ENCODE measurements at places on chromosomes 5 and 9. TPM values are rescaled to one million over a fixed set of nuclear protein-coding genes. Genes with fewer than 3 reads are reported as not detected.

ZBTB34 gene
- total RNA-seq: 2.5 TPM

JAKMIP2 gene
- total RNA-seq: 1.3 TPM

ACO1 gene
- 3.1 TPM for total RNA-seq

NOP16 gene
- 14.5 TPM for total RNA-seq

GABRA6 gene
- not detected for total RNA-seq

PCDHB3 gene
- total RNA-seq: not detected

PITX1 gene
- not detected for total RNA-seq

SHISAL2B gene
- total RNA-seq: not detected

FAM200C gene
- not detected for total RNA-seq

ACTBL2 gene
- not detected for total RNA-seq

BHMT2 gene
- total RNA-seq: not detected

RETREG1 gene
- total RNA-seq: 68.9 TPM

APBB3 gene
- 61.5 TPM for total RNA-seq

- DNase-seq: no peak
Measured at GRCh38 chr9:99850736-99851499, 29.2 kb downstream of the NR4A3 start.

- DNase-seq: no peak
Measured at GRCh38 chr5:74194196-74194595, 446.3 kb downstream of the ENC1 start.

DNA sequence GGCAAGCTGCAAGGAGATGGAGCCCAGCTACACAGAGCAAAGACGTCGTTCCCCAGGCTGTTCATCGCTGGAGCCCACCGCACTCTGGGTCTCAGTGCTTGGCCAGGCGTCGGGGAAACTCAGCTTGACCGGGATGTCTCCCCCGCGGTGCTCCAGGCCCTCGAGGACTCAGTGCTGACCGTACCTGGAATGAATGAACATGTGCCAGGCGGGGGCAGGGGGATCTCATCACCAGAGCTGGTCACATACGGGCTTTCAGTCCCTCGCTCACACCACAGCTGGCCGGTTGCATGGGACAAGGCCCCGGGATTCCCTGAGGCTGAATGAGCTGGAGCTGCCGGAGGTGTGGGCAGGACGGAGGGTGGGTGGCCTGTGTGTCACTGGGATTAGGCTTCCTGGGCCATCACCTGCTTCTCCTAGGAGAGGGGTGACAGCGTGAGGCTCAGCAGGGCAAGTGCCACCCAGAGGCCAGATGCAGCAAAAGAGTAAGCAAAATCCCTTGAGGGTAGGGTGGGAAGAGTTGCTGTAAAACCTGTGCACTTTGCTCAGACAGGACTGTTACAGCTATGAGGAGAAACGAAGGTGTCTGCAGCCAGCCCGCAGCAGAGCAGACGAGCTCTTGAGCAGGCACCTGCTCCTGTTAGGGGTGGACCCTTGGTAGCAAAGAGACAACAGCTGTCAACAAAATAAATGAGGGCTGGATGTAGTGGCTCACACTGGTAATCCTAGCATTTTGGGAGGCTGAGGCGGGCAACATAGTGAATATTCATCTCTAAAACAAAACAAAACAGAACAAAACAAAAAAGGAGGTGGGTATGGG lies 70.7 kb upstream of the RAPGEF1 start:
- DNase-seq: no peak

- DNase-seq: no peak
Measured at GRCh38 chr9:14031810-14032209, 282.1 kb downstream of the NFIB start.

GRCh38 chr9:111548623-111549022 lies 23.6 kb downstream of the ZNF483 start:
- DNase-seq: no peak

DNA sequence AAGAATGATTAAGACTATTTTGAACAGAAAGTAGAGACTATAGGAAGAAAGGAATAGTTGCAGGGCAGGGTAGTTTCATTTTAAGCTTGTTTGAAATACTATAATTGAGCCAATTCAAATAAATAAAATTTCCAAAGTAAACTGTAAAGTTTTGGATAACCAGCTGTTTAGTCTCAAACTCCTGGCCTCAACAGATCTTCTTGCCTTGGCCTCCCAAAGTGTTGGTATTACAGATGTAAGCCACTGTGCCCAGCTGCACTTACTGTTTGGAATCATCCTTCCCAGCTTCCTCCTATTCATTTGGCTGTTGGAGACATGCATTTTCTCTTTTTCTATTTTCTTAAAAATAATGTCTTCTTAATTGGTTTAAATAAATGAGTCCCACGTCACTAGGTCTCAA lies 231.0 kb downstream of the NNT start:
- DNase-seq: no peak

DNA sequence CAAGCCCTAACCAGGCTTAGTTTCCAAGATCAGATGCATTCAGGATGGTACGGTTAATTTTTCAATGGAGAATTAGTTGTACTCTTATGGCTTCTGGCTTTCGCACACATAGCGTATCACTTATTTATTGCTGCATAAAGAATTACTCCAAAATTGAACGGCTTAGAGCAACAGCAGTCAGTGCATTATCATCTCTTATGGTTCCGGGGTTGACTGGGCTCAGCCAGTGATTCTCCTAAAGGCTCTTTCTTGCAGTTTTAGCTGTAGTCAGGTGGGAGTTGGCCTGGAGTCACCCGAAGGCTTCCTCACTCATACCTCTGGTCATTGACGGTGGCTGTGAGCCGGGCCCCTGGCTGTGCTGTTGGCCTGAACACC lies 595 bp upstream of the GRHPR start:
- no peak for DNase-seq

DNA sequence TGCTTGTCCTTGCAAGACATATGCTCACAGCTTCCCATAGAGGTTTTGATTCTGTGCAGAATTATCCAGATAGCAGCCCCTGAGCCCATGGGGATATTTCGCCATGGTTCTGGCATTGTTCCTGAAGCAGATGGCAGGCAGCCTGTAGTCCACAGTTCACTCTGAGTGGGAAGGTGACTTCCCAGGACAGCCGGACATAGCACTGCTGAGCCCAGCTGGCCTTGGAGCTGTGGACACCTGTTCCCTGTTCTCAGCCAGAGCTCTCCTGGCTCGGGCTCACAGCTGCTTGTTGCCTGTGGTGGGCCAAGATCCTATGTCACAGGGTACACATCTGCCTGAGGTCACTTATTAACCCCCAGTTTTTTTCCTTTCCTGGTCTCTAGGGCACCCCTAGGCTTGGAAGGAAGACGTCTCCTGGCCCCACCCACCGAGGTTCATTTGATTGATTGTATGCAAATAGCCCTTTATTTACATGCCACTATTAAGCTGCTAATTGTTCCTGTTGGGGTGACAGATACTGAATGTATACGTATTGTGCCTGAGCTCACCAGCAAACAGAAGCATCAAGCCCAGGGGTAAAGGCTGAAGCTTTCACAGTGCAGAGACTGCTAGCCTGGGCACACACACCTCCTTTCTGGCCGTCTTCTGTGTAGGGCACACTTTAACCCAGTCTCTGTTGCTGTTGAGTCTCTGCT lies 96.6 kb upstream of the DMRT1 start:
- no peak for DNase-seq

- no peak for DNase-seq
Measured at GRCh38 chr9:89715881-89716280, 111.1 kb downstream of the GADD45G start.

DNA sequence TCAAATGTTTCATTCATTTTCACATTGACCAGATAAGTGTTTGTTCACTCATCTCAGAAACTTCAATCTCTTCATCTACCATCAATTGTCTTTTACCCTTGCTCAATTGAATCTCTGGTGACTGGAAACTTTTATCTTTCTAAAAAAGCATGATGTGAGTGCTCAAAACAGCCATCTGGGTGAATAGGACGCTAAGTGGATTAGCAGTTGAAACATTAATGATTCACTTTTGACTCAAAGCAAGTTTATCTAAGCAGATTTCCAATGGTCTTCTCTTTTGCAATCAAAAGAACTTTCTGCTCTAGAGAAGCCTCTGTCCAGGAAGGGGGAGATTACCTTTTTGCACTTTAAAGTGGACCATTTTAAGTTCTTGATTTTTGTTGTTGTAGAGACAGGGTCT lies 22.2 kb downstream of the KLF4 start:
- no peak for DNase-seq

GRCh38 chr5:136058039-136058971 lies 29.5 kb downstream of the TGFBI start:
- DNase-seq: no peak

- DNase-seq: peak; percentile 55
Measured at GRCh38 chr5:139747583-139748504, 47.8 kb upstream of the PSD2 start.

GRCh38 chr9:119255116-119255515 lies 114.1 kb downstream of the BRINP1 start:
- no peak for DNase-seq

- no peak for DNase-seq
Measured at GRCh38 chr9:128845186-128845931, 15.8 kb upstream of the SPOUT1 start.
